ENCODE measurements at places on chromosomes 12 and 14.

DNA sequence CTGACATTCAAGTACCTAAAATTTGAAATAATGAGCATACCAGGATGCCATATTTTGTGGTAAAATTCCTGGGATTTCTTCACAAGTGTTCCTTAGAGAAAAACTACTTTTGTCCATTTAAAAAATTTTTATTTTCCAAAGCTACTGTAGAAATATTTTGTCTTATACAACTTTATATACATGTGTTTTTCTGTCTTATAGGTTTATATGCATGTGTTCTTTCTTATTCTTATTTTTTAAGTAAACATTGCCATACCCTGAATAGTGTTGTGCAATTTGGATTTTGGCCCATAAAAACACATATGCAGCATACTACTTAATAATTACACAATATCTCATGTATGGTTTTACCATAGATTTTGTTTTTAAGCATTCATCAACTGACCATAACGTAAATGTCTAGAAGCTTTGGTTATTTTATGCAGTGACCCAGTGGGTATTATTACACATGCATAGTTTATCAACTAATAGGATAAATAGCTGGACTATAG lies 1107.4 kb upstream of the SEL1L start:
- no peak for DNase-seq

DNA sequence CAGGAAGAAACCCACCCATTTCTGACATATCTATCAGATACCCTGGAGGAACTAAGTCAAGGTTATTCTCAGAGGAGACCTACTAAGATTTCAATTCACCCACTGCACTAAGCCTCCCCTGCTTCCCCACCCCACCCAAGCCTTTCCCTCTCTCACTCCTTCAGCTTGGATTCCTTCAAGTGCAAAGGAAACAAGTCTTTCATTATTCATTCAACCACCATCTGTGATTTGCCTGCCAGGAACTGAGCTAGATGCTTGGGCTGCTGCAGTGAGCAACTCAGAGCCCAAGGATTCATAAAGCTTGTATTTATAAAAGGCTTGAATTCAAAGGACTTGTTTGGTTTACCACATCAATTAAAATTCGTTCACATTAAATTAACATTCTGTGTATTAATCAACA lies 161.3 kb downstream of the GXYLT1 start:
- DNase-seq, result no peak

- no peak for DNase-seq
These were observed 14.4 kb downstream of the TEAD4 start for GRCh38 chr12:2973566-2973965.

GRCh38 chr12:15777355-15778012 lies 11.7 kb downstream of the EPS8 start:
- no peak for DNase-seq

GRCh38 chr14:89128311-89129026 lies 288.6 kb downstream of the FOXN3 start:
- no peak for DNase-seq

DNA sequence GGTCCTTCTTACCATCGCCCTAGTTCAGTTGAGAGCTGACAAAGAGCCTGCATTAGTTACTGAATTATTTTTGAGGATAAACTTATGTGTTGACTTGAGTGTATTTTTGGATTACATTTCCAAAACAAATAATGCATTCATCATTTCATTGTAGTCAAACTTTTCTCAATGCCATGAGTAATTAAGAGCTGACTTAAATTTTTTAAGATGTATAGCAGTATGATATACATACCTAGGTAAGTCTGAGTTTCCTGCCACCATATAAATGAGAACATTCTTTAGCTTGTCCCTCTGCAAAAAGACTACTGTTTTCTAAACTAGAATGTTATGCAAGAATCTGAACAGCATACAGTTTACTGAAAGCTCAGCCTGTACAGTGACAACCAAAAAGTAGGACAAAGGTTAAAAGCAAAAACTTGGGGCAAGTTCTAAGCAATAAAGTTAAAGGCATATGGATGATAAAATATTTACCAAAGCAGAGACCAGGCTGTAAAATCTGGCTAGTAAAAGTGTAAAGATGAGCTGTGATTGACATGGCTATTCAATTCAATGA lies 82.1 kb upstream of the FERMT2 start:
- DNase-seq, result no peak

DNA sequence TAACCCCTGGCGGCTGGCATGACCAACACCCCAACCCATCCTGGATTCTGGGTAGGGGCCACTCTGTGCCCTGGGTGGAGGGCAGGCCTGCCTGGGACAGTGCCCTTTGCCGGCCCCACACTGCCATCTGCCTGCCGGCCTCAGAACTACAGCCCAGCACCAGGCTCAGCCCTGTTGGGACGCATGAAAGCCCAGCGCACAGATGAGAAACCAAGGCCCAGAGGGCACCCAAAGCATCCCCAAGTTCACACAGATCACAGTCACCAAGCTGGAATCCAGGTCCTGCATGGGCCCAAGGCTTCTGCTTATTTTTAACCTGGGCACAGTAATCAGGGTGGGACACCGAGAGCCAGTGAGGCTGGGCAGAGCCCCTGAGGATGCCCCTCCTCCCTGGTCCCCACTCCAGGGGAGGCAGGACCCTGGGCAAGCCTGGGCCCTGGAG lies 26.2 kb downstream of the RFLNA start:
- peak; percentile 21 for DNase-seq

GRCh38 chr14:97277711-97278110 lies 480.5 kb downstream of the VRK1 start:
- no peak for DNase-seq

DNA sequence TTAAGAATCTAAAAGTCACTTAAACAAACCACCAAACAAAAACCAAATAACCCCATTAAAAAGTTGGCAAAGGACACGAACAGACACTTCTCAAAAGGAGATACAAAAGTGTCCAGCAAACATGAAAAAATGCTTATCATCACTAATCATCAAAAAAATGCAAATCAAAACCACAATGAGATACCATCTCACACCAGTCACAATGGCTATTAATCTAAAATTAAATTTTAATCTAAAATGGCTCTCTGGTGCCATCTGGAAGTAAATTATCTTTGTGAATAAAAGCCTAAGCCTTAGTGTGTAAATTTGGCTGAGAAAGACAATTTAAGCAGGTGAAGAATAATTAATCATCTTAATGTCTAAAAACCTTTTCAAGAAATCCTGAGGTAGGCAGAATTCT lies 204.5 kb upstream of the PPFIA2 start:
- no peak for DNase-seq

DNA sequence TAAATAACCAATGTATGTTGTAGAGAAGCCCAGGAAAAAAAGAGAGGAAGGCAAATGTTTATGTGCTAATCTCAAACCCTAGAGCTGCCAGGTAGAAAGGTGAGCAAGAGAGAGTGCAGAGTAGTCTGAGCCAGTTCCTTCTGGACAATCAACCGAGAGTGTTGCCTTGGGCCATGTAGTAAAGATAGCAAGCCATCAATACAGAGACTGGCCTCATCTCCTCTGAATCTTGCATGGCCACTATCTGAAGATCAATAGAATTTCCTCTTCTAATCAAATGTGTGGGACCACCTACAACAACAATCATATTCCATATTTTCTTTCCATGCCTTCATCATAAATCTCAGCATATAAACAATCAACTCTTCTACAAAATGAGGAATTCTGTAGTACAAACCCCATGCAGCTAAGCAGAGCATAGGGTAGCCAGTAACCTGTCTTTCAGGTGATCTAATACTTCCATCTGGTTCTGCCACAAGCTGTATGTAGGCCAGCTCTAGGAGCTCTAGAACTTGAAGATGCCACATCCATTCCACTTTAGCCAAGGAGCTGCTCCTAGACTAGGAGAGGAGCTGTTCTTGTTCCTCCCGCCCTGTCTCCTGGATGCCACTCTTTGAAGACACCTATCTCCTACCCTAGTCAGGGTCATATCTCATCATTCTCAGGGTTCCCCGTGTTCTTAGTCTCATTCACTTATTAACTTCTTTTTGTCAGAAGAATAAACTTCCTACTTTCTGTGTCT lies 75.8 kb upstream of the SLC38A4 start:
- DNase-seq, result no peak

GRCh38 chr12:101933866-101934514 lies 56.6 kb downstream of the DRAM1 start:
- DNase-seq, result no peak

DNA sequence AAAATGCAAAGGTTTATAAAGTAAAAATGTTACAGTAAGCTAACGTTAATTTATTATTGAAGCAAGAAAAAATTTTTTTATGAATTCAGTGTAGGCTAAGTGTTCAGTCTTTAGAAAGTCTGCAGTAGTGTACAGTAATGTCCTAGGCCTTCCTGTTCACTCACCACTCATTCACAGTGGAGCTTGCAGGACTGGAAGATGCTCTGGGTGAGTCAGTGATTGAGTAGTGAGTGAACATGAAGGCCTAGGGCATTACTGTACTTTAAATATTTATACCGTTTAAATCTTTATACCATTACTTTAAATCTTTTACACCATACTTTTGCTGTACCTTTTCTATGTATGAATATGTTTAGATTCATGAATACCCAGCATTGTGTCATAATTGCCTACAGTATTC lies 120.3 kb upstream of the SLC38A4 start:
- no peak for DNase-seq

DNA sequence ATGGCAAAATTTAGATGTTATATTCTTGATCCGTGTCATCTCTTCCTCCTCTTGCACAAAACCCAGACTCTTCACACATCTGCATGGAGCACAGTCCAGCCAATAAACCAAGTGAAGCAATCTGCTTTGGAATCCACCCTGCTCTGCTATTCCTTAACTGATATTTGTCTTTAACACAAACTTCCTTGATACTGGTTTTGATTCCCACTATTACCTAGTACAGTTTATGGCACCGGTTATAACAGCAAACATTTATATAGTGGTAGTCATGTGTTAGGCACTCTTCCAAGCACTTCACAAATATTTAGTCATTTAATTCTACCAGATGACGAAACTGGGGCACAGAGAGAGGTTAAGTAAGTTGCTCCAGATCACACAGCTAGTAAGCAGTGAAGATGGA lies 12.5 kb downstream of the STYK1 start:
- DNase-seq, result no peak

DNA sequence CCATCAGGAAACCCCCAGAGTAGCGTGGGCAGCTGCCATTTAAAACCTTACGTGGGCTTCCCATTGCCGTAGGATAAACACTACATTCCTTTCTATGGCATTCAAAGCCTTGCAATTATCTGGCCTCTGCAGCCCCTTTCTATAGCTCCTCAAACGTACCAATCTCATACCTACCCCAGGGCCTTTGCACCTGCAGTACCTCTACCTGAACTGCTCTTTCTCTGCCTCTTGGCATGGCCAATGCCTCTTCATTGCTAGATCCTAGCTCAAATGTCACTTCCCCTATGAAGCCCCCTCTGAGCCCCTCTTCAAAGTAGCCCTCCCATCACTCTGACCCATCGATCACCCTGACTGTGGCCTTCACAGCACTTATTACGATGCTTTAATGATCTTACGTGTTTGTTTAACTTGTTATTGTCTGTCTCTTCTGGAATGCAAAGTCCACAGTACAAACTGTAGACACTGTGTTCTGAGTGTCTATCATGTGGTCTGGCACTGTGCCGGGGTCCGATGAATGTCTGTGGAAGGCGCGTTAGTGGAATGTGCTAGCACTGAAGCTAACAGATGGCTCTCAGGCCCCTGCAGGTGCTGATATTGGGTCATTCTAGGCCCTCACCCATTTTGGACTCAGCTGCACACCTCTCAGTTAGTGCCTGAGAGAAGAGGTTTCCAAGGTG lies 157.3 kb upstream of the NOS1 start:
- no peak for DNase-seq

GRCh38 chr14:104973135-104973384 lies 5.1 kb downstream of the AHNAK2 start:
- no peak for DNase-seq

DNA sequence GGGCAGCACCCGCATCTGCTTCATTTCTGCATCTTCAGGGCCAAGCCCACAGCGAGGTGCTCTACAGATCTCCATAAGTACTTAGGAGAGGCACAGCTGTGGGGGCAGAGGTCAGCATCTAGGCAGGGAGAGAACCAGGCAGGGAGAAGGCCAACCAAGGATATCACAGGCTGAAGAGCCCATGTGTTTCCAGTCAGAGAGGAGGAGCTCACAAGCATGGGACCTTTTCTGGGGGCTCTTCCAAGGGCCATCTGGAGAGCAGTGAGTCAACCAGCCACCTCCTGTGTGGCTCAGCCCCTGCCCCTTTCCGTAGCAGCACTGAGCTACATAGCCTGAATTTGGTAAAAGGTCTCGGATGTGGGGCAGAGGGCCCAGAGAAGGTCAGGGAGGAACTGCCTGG lies 78.5 kb downstream of the ARL6IP4 start:
- DNase-seq, result no peak

DNA sequence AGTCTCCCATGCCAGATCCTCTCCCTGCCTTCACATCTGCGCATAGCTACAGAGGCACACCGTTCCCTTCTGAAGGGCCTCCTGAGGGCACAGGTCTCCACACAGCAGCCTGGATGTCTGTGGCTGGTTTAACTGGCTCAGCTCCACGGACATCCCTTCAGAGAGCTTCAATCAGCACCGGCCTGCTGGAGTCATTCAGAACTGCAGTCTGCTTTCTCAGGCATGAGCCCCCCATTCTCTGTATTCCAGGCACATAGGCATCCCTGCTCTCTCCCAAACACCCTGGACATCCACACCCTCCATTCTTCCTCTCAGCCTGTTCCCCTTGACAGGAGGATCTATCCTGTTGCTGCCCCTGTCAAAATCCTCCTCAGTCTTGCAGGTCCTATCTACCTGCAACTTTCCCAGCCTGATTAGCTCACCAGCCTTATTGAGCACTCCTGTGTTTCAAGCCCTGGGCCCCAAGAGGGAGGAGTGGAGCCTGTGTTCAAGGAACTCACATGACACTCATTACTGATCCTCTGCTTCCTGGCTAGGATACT lies 2.9 kb upstream of the DHRS2 start:
- no peak for DNase-seq

DNA sequence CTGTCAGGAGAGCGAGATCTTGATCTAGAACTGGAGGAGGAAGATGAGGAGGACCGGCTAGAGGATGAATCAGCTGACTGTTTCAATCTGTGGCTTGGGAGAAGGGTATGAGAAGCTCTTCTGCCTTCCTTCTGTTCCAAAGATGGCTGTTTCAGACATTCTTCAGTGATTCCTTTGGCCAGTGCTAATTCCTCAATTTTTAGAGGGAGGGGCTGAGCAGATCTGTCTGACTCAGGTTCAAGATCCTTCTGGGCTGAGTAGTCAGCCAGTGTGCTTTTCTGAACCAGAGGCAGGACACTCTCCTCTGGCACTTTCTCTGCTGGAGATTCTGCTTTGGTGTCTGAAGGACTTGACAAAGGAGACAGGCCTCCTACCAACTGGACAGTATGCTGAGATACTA lies 15.2 kb downstream of the ACIN1 start:
- no peak for DNase-seq

GRCh38 chr12:90102957-90103652 lies 394.5 kb upstream of the ATP2B1 start:
- DNase-seq, result peak; percentile 61

- no peak for DNase-seq
These were observed 12.6 kb downstream of the SLC6A12 start for GRCh38 chr12:201361-201760.

DNA sequence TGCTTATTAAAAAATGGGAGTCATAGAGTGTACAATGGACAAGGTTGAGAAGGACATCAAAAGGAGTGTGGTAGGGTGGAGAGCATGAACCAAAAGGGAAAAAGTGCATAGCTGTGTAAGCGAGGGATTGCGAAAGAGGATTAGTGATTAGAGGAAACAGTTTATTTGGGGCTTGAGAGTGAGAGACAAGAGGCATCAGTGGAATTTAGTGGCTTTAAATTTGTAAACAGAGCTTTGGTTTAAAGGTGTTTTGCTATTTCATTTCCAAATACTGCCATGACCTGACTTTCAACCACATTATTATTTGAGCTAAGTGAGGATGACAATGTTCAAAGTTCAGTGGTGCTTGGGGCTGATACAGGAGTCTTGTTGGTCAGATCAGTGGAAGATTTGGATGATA lies 53.4 kb downstream of the SLC16A7 start:
- no peak for DNase-seq
